ENCODE measurements at places on chromosomes 12 and 14.

DNA sequence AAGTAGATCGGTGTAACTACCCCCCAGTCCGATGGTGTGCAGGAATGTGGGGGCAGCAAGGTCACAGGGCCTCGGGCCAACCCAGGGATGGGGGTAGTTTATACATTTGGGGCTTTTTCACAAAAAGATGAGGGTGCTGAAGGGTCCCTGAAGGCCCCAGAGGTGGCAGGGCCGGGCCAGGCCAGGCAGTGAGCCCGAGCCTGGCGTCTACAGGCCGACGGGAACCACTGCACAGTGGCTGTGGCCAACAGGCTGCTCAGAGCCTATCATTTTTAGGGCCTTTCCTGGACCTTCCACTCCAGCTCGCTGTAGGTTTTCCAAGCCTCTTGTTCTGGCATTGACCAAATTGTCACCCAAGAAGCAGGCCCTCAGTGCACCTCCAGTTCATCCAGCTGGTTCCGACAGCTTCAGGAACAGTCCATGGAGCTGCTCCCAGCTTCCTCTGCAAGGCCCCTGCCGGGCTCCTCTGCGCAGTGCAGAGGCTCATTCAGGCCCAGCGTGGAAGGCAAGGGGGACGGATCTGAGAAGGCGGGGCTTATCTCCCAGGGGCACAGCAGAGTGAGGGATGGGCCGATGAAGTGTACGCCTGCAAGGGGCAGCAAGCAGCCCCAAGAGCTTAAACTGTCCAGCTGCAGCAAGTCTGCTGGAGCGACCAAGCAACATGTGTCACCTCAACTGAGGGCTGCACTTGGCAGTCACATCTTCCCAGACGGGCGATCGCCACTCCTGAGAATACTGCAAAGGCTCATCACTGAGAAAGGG lies 13.9 kb downstream of the CDCA4 start:
- DNase-seq: no peak

DNA sequence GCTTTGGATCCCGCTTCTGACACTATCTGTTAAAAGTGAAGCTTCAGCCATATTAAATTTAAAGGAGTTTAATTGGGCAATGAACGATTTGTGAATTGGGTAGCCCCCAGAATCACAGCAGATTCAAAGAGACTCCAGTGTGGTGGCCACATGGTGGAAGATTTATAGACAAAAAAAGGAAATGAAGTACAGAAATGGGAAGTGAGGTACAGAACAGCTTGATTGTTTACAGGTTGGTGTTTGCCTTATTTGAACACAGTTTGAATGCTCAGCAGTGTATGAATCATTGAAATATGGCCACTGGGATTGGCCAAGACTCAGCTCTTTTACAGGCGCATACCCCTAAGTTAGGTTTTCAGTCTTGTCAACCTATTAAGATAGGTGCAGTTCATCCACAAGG lies 21.9 kb downstream of the CCDC91 start:
- no peak for DNase-seq

- DNase-seq: no peak
Measured at GRCh38 chr14:80770114-80770908, 171.2 kb downstream of the CEP128 start.

GRCh38 chr12:55908726-55909512 lies 18.8 kb downstream of the PYM1 start:
- no peak for DNase-seq

DNA sequence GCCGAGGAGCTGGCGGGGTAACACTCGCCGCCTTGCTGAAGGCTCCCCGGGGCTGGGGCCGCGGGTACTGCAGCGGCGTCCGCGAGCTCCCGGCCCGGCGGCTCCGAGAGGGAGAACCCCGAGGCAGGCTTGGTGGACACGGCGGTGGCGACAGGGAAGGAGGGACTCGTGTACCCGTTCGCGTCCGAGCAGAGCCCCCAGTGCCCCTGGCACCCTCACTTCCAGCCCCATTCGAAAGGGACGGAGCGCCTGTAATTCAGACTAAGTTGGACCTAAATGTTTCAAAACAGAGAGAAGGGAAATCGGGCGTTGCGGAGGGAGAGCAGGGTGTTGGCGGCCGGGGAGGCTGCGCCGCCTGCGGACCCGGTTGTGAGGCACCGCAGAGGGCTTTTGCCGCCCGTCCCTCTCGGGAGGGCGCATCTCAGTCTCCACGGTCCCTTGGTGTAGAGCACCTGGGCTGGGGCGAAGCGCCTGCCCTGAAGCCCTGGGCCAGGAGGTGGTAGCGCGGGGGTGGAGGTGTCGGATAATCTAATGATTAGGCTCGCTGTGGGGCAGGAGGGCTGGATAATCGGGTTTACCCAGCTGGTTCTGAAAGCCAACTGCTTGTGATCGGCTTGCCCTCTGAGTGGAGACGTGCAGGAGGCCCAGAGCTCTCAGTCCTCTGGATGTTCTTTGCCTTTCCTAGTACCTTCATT lies 771 bp downstream of the DAAM1 start:
- DNase-seq: peak; percentile 33

DNA sequence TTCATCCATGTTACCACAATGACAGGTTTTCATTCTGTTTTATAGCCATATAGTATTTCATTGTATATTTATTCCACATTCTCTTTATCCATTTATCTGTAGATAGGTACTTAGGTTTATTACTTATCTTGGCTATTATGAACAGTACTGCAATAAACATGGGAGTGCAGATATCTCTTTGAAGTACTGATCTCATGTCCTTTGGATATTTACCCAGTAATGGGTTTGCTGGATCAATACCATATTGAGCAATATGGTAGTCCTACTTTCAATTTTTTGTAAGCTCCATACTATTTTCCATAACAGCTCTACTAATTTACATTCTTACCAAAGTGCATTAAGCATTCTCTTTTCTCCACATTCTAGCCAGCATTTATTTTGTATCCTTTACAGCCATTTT lies 235.8 kb upstream of the ALG10 start:
- DNase-seq: no peak

DNA sequence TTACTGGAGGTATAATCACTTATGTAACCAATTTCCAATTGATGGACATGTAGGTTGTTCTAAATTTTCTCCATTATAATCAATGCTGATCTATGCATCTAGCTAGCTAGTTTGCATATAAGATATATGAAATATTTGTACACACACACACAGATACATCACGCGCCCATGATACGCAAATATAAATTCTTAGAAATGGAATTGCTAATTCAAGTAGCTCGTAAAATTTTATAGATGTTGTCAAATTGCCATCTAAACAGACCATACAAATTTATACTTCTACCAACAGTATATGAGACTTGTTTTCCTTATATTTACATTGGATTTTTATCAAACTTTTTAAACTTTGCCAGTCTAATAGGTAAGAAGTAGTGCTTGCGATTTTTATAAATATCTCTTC lies 29.1 kb upstream of the TRIM9 start:
- DNase-seq: no peak

- DNase-seq: no peak
Measured at GRCh38 chr14:35341454-35341750, 49.2 kb downstream of the PSMA6 start.

GRCh38 chr12:94372461-94372860 lies 87.2 kb downstream of the CEP83 start:
- DNase-seq: no peak

DNA sequence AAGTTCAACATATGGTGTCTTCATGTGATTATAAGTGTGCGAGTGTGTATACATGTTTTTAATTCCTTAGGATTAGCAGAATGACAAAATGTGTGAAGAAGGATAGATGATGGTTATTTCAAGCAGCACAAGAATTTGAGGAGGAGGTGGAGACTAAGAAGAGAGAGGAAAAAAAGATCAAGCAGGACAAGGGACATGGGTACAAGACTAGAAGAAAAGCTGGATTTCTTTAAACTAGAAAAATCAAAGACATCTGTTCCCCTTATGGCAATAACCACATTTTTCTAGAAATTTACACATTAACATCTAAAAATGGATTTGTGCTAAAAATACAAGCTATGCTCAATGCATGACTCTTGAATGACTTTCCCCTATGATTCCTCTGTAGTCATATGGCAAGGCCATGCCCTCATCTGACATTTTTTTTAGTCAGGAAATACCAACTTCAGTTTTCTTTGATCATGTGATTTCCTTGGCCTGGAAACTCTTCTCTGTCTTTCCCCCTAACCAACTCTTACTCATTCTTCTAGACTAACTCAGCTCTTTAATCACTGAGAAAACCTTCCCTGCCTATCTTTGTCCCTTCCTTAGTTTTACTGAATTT lies 435.8 kb downstream of the NRXN3 start:
- DNase-seq: no peak

GRCh38 chr12:72535212-72535990 lies 263.2 kb downstream of the TRHDE start:
- no peak for DNase-seq

Measured in T-helper 9 cell (primary cell).